ENCODE measurements at places on chromosomes 7 and 10.

DNA sequence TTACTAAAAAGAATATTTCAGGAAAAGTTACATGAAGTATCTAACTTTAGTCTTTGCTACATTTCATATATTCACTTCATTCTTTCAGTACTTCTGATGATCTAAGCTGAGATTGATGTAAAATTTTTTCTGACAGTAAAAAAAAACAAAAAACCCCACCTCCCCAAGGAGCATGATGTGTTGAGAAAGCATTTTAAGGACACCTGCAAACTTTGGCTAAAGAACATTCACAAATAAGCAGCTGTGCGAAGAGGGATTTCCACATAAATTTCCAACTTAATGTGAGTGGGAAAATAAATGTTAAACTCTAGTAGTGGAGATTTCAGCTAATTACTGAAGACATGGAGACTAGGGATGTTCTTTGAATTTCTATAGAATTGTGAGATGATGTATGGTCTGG lies 35.5 kb downstream of the DLD start:
- no peak for DNase-seq

GRCh38 chr7:80705130-80705781 lies 66.8 kb downstream of the CD36 start:
- DNase-seq: no peak

- no peak for DNase-seq
Observed at GRCh38 chr10:11266426-11266825, 248.8 kb downstream of the CELF2 start.

DNA sequence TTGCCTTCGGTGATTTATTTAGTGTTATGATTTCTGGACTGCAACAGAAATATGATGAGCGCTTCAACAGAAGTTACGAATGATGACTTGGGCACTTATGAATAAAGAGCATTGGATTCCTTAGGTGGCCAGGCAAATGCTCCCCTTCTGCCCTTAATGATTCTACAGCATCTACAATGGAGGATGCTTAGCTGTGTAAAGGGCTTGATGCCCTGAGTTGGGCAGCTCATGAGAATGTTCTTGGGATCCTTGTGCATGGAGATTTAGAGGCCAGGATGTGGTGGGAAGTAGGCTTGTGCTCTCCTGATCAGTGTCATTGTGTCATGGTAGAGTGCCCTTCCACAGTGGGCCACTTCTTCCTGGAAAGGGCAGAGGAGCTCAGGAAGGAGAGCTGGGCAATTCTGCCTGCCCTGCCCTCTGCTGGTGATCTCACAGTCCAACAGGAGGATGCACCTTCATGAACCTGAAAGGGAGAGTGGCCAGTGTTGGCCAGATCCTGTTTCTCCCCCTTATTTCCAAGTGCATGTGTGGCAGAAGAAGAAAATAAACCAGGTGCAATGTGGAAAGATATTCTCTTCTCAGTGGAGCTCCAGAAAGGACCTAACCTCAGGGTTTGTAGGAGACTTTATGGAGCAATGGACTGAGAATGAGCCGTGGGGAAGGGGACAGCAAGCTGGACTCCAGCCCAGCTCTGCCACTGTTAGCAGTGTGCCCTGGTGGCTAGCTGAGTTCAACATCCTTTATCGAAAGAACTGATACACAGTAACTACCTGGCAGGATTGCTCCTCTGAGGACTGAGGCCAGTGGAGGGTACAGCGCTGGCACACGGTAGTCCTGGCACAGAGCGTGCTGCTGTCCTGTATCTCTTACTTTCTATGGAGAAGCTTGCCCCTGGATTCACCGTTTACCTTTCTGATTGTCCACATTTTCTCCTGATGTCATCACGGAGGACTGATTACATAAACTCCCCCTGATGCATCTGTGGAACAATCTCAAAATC lies 182.9 kb downstream of the BMPER start:
- no peak for DNase-seq

- no peak for DNase-seq
Observed at GRCh38 chr7:657565-658119, 68.9 kb upstream of the DNAAF5 start.

GRCh38 chr7:101927802-101928201 lies 110.4 kb downstream of the CUX1 start:
- no peak for DNase-seq

DNA sequence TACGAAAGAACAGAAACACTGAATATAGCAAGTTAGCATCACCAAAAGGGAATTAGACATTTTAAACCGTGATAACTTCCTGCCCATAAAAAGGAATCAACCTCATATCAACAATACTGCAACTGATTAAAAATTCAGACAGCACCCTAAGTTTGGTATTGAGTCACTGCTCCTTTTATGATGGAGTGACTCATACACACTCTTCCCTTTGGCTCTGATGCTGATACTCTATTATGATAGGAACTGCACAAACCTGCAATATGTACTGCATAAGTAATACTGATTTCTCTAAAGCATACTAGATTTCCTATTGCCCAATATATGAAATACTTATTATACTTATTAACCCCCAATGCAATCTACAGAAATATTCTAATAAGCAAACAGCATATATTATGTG lies 118.7 kb downstream of the PARD3 start:
- DNase-seq: no peak

GRCh38 chr7:77661816-77662215 lies 34.4 kb upstream of the RSBN1L start:
- no peak for DNase-seq

DNA sequence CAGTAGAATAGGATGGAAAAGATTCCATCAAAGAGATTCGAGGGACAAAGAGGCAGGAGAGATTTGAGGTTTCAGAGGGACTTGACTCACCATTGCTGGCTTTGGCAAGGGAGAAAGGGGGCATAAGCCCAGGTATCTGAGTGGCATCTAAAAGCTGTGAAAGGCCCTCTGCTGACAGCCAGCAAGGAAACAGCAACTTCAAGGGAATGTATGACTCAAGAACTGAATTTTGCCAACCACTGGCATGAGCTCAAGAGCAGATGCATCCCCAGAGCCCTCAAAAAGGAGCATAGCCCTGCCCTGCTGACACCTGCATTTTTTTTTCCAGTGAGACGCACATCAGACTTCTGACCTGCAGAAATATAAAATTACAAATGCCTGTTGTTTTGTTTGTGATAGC lies 19.6 kb upstream of the ADAM12 start:
- DNase-seq: no peak

DNA sequence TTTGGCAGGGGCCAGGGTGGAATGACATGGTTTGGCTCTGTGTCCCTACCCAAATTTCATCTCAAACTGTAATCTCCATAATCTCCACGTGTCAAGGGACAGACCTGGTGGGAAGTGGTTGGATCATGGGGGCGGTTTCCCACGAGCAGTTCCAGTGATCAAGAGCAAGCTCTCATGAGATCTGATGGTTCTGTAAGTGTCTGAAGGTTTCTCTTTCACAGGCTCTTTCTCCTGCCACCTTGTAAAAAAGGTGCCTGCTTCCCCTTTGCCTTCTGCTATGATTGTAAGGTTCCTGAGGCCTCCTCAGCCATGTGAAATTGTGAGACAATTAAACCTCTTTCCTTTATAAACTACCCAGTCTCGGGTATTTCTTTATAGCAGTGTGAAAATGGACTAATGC lies 188.3 kb downstream of the CHCHD3 start:
- DNase-seq: no peak

- DNase-seq: no peak
Observed at GRCh38 chr10:1347962-1348772, 292.0 kb downstream of the WDR37 start.

DNA sequence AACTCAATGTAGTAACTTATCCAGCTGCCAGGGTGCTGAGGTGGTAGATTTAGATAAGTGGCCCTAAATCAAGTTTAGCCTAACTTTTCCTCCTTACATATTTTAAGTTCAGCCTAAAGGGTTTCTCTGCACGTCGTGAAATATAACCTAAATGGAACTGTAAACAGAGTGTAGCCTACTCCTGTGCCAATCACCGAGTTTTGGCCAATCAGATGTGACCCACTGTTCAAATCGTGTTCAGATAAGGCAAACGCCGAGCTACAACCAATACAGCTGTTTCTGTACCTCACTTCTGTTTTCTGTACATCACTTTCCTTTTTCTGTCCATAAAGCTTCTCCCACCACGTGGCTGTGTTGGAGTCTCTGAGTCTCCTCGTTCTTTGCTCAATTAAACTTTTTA lies 904.2 kb upstream of the POT1 start:
- no peak for DNase-seq

- DNase-seq: no peak
Observed at GRCh38 chr10:111281516-111281915, 204.7 kb downstream of the ADRA2A start.

DNA sequence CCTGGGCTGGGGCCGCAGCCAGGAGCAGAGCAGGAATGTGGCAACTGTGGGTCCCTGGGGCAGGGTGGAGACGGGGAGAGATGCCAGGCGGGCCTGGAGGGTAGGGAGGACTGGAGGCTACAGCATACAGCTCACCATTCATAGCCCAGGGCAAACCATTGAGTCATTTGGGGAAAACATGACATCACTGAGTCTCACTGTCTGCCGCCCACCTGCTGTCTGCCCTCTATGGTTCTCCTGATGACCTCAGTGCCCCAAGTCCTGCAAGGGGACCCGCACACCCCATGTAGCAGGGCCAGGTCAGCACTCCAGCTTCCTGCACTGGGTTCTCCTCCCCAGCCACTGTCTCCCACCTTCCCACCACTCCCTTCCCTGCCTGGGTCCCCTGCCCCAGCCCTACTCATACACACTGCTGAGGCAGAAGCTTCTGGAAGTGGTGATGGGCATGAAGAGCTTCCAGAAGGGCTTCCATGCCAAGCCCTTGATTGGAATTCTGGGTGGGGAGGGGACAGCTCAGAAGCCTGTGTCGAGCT lies 10.4 kb downstream of the CHST3 start:
- peak; percentile 82 for DNase-seq

GRCh38 chr10:97685395-97685958 lies 1.6 kb downstream of the AVPI1 start:
- no peak for DNase-seq

DNA sequence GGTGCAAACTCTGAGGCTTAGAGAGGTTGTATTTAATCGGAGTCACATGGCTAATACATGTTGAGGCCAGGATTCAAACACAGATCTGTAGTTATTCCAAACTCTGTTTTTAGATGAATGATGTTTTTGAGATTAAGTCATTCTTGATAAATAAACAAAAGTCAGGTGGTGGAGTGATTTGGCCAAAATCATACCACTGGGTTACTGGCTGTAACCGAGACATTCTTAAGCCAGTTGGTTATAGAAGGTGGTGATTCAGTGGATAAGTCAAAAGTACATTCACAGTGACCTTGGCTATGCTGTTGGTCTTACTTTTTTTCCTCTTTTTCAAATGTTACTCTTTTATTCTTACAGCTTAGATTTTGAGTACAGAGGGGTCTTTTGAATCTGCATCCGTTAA lies 361.4 kb downstream of the KIF20B start:
- no peak for DNase-seq

- DNase-seq: no peak
Observed at GRCh38 chr10:12455766-12456165, 106.4 kb downstream of the CAMK1D start.

DNA sequence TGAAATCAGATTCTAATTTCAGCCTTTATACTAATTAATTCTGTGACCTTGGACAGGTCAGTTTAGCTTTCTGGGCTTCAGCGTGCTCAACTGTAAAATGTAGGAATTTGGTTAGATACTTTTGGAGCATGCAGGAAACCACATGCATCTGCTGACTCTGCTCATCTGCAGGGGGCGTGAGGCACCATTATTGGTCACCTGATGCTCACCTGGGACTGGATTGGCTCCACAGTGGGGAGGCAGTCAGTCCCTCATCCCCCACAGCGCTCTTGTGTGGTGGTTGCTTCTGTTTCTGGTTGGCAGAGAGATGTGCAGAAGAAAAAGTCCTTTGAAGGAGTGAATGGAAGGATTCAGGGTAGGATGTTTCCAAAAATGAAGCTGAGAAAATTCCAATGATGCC lies 150.9 kb upstream of the MTPN start:
- no peak for DNase-seq

- no peak for DNase-seq
Observed at GRCh38 chr7:27763983-27764508, 24.1 kb downstream of the TAX1BP1 start.

DNA sequence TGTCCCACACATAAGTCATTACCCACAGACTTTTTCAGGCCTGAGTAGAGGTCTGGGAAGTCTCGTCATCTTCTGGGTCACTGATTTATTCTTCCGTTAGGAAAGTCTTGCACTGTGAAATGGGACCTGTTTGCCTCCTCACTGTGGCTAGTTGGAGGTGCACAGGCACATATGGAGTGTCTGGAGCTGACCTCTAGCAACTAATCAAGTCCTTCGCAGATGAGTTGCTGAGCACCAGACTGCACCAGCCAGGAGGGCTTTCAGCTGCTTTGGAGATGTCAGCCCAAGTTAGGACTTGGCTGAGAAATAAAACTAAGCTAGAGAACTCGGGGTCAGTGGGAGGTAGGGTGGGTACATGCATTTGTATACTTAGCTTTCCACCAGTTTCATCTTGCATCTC lies 578.0 kb downstream of the GRID1 start:
- no peak for DNase-seq

DNA sequence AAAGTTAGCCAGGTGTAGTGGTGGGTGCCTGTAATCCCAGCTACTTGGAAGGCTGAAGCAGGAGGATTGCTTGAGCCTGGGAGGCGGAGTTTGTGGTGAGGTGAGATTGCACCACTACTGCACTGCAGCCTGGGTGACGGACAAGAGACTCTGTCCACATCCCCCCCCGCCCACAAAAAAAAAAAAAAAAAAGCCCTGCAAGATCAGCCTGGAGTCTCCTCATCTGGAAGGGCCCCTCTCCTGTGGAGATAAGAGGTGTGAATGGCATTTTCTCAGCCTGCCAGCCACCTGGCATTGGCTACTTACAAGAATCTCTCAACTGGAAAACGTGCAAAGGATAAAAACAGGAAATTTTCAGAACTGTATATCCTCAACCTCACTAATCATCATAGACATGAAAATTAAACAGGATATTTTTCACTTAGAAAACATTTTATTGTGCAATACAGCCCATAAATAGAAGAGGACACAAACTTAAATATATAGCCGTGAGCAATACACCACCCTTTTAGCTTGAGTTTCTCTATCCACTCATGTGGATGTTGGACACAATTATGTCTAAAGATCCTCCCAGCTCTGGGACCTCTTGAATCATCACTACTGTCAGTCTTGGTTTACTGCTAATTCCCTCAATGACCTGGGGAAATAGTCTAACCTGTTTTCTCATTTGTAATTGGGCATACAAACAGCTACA lies 11.3 kb upstream of the TSPAN15 start:
- no peak for DNase-seq

GRCh38 chr7:157009170-157009777 lies 1.2 kb downstream of the MNX1 start:
- no peak for DNase-seq

GRCh38 chr10:90461437-90462155 lies 396.2 kb downstream of the HTR7 start:
- DNase-seq: no peak

DNA sequence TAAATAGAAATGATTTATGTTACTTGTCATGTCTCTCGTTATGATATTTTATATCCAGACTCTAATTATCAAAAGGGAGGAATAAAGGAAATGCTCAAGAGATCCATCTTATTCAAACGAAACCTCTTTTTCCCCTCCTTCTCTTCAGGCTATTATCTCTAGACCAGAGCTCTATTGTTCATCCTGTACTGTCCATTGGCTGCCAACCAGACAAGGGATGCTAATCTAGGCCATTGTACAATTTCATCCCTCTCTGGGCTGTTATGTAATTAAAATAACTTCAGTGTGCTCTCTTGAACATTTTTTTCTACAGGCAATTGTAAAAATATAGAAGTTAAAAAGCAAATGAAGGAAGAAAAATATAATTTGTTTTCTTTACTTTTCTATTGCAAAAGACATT lies 220.4 kb downstream of the HDAC9 start:
- DNase-seq: no peak
